ENCODE measurements at places on chromosomes 16 and 17. TPM values are rescaled to one million over a fixed set of nuclear protein-coding genes. Genes with fewer than 3 reads are reported as not detected.

DNA sequence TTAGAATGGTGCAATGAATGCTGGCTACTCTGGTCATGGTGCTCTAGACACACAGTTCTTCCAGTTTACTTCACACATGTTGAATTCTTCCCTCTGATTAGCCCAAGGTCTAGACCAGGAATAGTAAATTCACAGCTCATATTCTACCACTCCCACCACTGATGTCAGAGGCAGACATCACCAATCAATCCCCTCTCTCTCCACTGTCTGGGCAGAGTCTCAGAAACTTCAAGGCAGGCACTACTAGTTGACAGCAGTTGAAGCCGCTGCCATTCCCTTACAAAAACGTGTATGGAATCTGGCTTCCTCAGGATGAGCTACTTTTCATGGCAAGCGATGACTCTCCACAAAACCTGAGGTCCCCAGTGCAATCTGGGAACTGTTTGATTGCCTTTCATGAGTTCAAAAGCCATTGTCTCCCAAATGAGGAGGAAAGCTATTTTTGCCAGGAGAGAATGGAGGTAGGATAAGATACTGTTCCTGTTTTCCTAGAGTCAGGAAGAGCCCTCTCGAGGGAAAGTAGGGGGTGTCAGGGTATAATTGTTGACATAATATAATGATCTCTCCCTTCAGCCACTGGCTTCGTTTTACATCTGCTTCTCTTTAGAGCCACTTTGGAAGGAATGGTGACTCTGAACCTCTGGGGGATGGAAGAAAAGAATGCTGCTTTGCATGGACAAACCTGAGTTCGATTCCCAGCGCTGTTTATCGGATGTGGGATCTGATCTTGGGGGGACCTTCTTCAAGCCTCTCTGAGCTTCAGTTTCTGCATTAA, 90.0 kb downstream of the FOXL1 start:
- no peak for DNase-seq

The PRKCA gene
- 127 TPM for total RNA-seq

The CASKIN2 gene
- total RNA-seq, result 74.7 TPM

The OTOP3 gene
- not detected for total RNA-seq

DNA sequence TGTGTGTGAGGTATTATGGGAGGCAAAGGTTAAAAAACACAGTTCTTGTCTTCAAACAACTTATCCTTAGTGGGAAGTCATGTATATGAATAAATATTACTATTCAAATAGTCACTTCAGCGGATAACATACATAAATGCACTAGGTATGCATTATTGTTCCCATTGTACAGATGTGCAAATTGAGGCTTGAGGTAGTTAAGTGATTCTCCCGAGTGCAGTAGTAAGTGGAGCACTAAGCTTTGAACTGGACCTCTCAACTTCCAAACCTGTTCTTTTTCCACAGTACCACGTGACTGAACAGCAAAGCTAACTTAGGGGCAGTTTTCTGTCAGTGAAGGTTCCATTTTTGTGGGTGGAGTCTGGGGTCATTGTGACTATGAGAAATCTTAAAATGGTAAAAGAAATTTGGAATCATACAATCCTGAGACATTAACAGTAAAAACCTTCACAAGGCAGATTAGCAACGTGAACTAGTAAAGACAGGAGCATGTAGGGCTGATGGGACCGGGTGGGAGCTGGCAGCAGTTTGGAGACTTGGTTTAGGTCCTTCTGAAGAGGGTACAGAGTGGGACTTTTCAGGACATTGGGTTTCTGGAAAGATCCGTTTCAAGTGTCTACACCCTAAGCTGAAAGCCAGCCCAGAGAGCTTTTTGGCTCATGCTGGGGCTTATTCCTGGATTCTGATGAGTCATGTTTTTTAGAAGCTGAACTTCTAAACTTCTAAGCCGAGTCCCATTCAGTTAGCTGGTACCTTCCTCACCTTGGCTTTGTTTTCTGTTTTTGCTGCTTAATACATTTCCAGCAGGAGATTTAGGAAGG, 204.9 kb downstream of the PRKCA start:
- no peak for DNase-seq

GRCh38 chr16:57194512-57194911, 8.4 kb downstream of the RSPRY1 start:
- DNase-seq, result no peak

GRCh38 chr17:47731396-47731795, 1.6 kb upstream of the TBX21 start:
- no peak for DNase-seq
